ENCODE measurements at places on chromosomes 3 and 15.
A peak's percentile ranks its signal among the peaks of the same experiment; 100 is the strongest.

GRCh38 chr3:158847452-158847821 lies 45.6 kb downstream of the MFSD1 start:
- DNase-seq = no peak

- DNase-seq = no peak
Observed at GRCh38 chr3:133700351-133700750, 38.6 kb upstream of the TOPBP1 start.

- DNase-seq = peak; percentile 9
Observed at GRCh38 chr15:93451265-93451664, 362.3 kb upstream of the RGMA start.

DNA sequence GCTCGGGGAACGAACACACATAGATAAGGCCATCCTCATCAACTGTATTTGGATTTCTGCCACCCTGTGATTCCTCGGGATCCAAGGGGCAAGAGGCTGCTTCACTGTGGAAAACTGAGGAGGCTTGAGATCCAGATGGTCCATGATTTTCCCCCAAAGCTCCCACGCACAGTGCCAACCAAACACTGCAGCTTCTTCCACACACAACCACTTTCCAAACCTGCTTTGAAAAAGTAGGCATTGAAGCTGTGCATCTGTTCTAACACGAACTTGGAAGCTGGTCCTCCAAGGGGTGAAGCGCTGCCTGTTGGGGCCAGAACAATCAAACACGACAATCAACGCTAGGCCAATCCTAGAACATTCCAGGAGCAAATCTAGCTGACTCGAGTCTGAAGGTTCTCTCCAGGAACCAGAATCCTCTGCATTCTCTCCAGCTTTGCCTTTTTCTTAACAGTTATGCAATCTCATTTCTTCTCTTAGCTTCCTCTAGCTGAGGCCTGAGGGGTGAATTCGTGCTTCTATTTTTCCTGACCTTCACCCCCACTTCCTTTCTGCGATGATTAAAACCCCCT lies 104.4 kb downstream of the LRRK1 start:
- no peak for DNase-seq

GRCh38 chr15:44441095-44441501 lies 13.7 kb downstream of the CTDSPL2 start:
- no peak for DNase-seq

- DNase-seq = peak; percentile 33
Observed at GRCh38 chr3:197181741-197182140, 116.7 kb downstream of the DLG1 start.

DNA sequence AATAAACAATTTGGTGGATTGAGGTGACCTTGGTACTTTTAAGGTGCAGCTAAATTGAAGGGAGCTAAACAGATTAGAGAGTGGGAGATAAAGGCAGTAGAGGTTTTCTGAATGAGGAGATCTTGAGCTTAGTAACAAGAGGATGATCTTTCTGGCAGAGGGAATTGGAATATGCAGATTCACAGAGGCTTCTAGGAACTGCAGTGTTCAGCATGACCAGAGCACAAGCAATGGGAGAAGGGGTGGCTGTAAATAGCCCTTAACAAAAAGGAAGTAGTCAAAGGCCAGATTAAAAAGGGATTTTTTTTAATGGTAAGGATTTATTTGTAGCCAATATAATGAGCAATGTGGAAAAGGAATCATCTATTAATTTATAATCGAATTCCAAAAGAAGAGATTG lies 5.7 kb upstream of the BNIP2 start:
- no peak for DNase-seq

GRCh38 chr15:71588746-71589145 lies 221.6 kb upstream of the NR2E3 start:
- no peak for DNase-seq

GRCh38 chr3:195573611-195574496 lies 9.9 kb downstream of the APOD start:
- no peak for DNase-seq

- no peak for DNase-seq
Observed at GRCh38 chr3:30518181-30518864, 88.1 kb upstream of the TGFBR2 start.

DNA sequence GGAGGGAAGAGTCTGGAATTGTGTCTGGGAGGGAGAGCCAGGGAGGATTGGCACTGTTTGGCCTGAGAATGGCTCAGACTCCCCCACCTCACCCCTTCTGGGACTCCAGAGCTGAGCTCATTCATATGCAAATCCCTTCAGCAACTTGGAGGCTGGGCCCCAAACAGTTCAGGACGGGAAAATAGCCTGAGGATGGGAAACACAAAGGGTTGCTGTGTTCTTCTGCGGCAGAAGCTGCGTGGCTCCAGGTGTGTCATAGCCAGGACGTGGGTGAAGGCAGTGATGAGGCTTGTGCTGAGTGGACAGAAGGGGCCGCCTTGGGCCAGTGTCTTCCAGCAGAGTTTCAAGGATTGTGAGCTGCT lies 16.6 kb downstream of the MASP1 start:
- peak; percentile 24 for DNase-seq

DNA sequence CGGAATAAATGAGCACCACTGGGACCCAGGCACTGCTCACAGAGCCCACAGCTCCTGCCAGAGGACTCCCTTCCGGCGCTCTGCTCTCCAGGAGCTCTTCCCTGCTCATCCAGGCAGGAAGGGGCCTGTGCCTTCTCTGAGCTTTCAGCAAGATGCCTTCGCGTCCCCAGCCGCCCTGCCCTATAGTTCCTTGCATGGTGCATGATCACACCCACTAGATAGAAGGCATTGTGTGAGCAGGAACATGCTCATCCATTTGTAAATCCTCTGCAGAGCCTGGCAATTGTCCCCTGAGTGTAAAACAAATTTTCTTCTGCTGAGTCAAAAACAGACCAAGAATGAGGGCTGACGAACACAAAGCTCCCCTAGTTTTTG lies 181.6 kb downstream of the MEGF11 start:
- DNase-seq = no peak

DNA sequence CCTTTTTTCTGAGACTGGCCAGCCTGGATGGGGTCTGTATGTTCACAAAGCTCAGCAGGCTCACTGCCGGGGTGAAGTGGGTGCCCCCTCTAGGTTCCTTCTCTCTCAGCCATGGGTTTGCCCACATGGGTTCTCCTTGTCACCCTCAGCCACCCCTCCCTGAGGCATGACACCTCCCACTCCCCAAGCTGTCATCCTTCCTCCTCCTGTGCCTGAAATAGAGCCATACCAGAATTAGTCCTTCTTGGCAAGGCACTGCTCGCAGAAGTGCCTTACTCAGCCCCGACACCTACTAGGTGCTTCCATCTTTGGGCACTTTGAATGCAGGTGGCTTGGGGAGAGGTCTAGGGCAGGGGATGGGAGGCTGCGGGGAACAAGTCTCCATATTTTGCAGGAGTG lies 62.9 kb upstream of the SEC13 start:
- no peak for DNase-seq

DNA sequence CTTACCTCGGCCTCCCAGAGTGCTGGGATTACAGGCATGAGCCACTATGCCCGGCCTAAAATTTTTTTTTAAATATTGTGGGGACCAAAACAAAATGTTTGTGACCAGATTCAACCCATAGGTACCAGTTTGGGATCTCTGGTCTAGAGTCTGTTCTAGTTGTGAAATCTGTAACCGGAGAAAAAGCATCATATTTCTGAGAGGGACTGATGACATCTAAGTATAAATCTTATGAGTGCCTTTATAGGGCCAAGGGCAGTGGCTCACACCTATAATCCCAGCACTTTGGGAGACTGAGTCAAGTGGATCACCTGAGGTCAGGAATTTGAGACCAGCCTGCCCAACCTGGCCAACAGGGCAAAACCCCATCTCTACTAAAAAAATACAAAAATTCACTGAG lies 14.1 kb upstream of the OSBPL11 start:
- no peak for DNase-seq

GRCh38 chr15:52731004-52731403 lies 51.8 kb upstream of the ATOSA start:
- no peak for DNase-seq

- DNase-seq = no peak
Observed at GRCh38 chr3:96966181-96966929, 152.0 kb downstream of the EPHA6 start.

- DNase-seq = peak; percentile 18
Observed at GRCh38 chr3:149443545-149443912, 31.0 kb upstream of the TM4SF4 start.

- DNase-seq = peak; percentile 98
Observed at GRCh38 chr3:197298341-197298944, at the start of gene DLG1. Gene DLG1, minus strand, starts transcription at chr3:197298612. Its CDS starts 1,408 bp downstream, at chr3:197297204.

DNA sequence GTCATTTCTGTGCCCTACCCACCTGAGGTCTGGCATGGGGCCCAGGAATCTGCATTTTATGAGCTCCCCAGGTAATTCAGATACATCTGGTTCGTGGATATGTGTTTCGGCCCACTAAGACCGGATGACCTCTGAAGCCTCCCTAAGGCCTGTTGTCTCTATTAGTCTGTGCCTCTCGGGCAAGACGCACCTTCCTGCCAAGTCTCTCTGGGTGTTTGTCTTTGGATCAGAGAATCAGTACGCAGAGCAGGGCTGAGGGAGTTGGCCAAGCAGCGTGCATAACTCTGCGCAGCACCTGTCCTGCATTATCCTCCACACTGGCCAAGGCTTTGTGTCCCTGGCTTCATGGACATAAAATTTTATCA lies 181.0 kb downstream of the THSD4 start:
- DNase-seq = no peak

DNA sequence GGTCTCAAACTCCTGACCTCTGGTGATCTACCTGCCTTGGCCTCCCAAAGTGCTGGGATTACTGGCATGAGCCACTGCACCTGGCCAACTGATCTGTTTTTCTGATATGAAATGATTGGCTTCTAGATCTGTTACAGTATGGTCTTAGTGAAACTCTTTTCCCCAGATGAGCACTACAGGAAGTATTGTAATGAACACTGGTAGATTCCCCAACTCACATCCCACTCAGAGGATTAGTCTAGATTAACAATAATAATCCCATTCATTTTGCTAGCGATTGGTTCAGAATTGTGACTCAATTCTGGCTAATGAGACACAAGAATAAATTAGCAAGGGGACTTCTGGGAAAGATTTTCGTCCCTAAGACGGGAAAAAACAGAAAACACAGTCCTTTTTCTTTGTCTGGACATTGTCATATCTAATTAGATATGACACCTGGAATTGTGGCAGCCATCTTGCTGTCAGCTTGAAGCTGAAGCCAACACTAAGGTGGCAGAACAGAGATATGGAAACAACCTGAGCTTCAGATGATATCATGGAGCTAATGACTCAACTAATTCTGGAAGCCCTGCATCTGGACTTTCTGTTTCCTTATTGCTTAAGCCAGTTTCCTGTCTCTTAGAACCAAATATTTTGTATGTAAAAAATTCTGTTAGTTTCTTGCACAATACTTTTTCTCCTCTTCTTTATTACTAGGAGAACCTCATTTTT lies 17.4 kb upstream of the NPTN start:
- DNase-seq = no peak

DNA sequence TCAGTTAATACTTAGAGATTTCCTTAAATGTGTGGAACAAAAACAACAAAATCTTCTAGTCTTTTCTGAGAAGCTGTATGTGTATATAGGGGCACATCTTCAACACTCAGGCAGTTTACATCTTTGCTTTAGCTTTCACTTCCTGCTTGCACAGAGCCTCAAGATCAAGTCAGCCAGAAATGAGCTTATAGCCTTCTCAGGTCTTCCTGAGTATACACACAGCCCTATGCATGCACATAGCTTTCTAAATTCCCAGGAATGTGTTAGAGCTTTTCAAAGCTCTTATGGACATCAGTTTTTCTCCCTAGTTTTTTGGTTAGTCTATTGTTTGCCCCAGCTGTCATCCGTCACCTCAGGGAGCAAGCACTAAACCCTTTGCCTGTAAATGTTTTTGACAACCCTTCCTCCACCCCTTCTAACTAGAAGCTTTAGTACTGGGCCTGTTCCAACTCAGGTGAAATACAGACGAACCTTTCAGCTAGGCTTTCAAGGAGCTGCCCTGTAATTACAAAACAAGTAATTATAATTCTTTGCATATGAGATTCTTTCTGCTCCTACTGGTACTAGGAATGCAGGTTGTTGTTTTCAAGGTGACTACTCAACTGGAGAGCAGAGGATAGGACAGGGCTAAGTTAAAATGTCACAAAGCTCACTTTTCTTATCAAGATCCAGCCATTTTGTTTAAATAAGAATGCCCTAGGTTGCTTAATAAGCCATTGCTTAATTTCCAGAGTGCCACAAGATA lies 22.6 kb upstream of the MTMR10 start:
- peak; percentile 50 for DNase-seq

DNA sequence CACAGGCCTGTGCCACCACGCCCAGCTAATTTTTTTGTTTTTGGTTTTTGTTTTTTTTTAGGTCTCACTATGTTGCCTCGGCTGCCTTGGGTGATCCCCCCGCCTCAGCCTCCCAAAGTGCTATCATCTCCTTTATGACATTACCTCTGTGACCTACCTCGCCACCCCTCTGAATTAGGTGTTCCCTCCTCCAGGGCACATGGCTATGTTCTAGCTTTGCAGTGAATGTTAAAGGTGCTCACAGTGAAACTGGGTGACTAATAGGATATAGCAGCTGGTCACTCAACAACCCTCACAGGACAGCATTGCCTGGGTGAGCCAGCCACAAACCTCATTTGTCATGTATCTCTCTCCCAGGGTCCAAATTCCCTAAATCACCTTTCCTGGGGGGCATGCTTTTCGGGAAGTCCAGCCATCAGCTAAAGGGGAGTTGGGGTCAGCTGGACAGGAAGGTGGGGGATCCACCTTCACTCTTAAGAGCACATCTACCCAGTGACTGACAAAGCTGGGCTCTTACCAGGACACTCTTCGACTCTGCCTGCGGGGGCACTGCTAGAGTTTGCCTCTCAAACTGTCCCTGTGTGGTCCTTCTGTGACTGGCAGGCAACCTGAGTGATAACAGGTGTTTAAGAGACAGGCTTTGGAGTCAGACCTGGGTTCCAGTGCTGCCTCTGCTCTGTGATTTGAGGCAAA lies 1.6 kb upstream of the TTLL3 start:
- DNase-seq = peak; percentile 10

DNA sequence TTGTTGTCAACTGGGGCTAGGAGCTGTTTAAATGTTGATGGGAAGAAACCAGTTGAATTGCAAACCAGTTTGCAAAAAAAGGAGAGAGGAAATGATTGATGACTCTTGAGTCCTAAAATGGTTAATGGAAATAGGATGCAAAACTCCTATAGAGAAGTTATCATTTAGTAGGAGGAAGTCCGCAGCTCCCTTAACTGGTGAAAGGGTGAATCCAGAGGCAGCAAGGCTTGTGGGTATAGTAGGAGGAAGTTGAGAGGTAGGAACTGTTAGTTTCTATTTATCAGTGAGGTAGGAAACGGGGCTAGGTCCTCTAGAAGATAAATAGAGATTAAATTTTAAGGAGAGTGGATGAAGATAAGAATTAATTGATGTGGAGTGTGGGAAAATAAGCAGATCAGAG lies 15.4 kb downstream of the IREB2 start:
- no peak for DNase-seq

- DNase-seq = no peak
Observed at GRCh38 chr3:147656023-147656422, 246.9 kb downstream of the ZIC1 start.

GRCh38 chr3:126901631-126902030 lies 81.3 kb upstream of the PLXNA1 start:
- no peak for DNase-seq

DNA sequence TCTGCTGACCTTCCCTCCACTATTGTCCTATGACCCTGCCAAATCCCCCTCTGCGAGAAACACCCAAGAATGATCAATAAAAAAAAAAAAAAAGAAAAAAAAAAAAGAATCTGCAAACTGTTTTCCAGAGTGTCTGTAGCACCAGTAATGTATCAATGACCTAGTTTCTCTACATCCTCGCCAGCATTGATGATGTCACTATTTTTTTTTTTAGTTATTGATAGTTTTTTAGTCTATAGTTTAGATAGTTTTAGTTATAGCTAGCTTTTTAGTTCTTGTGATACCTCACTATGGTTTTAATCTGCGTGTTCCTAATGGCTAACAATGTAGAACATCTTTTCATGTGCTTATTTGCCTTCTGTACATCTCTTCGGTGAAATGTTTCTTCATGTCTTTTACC lies 36.1 kb upstream of the XIRP1 start:
- DNase-seq = no peak
